ENCODE measurements at places on chromosomes 2 and 18.

DNA sequence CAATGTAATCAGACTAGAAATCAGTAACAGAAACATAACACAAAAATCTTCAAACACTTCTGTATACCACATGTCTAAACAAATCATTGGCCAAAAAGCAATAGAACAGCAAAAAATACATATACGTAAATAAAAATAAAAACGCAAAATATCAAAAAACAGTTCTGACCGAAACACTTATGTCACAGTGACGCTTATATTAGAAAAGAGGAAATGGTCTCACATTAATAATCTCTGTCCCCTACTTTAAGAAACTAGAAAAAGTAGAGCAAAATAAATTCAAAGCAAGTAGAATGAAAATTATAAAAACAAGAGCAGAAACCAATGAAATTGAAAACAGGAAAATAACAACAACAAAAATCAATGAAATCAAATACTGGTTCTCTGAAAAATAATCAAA, 41.9 kb downstream of the TMEM131 start:
- no peak for DNase-seq

DNA sequence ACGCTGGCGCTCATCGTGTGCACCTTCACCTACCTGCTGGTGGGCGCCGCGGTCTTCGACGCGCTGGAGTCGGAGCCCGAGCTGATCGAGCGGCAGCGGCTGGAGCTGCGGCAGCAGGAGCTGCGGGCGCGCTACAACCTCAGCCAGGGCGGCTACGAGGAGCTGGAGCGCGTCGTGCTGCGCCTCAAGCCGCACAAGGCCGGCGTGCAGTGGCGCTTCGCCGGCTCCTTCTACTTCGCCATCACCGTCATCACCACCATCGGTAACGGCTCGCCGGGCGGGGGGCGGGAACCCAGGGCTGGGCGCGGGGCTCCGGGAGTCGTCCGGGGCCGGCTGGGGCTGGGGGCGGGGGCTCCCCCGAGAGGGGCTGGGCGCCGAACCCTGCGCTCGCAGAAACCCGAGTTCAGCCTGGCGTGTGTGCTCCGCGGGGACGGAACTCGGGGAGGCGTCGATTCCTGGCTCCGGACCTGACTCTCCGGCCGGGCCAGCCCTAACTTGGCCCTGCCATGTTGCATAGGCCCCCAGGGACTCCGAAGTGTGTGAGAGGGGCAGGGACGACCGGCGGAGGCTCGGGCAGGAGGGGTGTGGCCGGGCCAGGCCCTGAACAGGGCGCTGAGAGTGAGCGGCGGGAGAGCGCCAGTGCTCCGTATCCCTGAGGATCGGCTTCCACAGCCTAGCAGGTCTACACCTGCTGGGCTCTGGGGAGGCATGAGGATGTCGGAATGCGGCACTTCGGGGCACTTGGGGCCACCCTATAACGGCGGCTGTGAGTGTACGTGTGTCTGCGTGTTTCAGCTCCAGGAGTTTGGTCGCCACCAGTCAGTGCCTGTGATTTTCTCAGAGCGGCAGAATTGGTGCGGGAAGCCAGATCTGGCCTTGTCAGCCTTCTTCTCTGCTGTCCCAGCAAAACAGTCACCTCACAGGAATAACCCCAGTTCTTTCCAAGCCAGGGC, 651 bp downstream of the KCNK3 start:
- no peak for DNase-seq

- DNase-seq, result no peak
These were observed 214.9 kb downstream of the ALPK2 start for GRCh38 chr18:58413667-58414628.

GRCh38 chr2:164620457-164620856, 825 bp downstream of the GRB14 start:
- no peak for DNase-seq

DNA sequence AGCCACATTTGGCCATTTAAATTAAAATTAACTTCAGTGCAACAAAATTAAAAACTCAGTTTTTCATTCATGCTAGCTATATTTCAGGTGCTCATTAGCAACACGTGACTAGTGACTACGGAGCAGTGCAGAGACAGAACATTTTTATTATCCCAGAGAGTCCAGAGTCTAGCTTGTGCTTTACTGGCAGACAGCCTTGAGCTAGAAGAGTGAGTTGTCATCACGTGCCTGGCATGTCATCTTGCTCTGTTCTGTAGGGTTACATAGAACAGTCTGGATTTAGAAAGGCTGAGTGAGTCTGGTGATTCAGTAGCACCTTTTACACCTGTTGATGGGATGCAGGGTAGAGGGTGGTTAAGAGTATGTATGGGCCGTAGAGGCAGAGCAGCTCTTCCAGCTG, 136.9 kb upstream of the IL1R2 start:
- DNase-seq, result no peak

GRCh38 chr2:138267161-138267901, 234.2 kb upstream of the SPOPL start:
- DNase-seq, result no peak

DNA sequence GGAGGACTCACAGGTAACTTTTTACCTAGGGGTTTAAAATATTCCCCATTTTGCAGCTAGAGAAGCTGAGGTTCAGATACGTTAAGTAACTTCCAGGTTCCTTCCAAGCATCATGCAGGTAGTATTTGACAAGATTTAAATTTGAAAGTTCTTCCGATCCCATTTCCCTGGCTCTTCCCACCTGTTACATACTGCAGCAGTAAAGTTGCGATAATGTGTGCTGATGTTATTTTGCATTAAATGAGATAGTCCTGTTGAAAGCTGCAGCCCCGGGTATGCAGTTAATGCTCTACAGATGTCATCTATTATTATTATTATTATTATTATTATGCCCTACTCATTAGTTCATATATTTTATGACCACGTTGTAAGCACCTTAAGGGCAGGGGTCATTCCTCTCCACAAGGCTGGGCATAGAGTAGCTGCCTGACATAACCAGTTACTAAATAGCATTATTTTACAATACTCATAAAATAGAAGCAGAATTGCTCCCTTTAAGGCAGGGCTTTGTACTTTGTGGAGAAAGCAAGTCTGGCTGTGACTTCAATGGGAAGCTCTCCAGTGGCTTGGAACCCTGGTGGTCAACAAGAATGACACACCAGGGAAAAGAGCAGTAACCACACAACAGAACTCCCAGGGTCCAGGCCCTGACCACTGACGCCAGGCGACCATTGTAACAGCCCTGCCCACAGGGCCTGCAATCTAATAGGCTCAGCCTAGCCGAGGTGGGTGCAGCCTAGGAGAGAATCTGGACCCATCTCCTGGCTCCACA, 112.0 kb upstream of the STPG4 start:
- DNase-seq, result no peak

DNA sequence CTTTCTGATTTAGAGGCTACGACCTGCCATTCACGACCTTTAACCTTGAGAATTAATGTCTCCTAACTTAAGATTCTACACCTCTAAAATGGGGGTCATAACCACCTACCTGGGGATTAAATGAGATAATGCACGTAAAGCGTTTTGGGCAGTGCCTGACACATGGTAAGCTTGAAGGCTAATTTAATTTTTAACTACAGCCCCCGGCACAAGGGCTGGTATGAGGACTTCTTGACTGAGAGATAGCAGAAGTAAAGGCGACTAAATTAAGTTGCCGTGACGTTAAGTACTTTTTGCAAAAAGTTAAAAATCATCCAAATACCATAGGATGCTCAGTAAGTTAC, 549 bp downstream of the MRPL35 start:
- no peak for DNase-seq

DNA sequence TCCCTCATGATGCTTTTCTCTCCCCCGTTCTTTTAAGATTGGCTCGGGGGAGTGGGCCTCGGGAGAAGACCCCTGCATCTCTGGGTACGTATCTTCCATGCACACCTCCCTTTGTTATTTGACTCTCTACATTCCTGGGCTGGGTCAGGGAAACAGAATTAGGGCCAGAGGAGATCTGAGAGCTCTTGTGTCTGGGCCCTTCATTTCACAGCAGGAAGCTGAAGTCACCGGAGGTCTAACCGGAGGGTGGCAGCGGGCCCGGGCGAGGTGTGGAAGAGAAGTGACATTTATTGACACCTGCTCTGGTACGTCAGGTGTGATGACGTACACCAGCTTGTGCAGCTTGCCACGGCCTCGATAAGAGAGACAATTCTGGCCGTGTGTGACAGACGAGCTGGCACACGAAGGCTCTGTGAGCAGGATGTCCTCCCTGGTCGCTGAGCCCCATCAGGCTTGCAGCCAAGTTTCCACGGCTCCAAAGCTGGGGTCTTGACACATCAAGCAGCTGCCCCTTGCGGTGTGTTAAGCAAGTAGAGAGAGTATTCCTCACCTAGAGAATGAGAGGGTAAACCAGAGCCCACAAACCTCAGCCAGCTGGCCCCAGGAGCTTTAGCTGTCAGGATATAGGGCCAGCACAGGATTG, 30.4 kb downstream of the TOGARAM2 start:
- no peak for DNase-seq

- DNase-seq, result no peak
These were observed 79.0 kb downstream of the SLC66A3 start for GRCh38 chr2:11234309-11234708.

- no peak for DNase-seq
These were observed 318.2 kb downstream of the TNS1 start for GRCh38 chr2:217684431-217685254.

DNA sequence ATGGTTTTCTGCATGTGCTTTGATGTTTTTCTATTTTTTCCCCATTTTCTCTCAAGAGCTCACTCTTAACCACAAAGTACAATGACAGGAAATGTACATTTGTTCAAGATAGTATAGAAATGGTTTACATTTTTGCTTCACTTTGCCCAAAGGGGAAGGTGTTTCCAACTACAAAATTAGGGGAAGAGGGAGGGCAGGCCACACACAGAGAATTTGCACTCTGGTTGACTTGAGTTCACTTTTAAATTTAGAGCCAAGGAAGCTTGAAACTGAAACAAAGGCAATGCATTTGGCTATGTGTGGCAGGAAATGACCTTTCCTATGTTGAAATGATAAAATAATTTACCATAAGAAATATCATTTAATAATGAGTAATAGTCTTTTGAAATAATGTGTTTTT, 19.1 kb upstream of the VIT start:
- no peak for DNase-seq

DNA sequence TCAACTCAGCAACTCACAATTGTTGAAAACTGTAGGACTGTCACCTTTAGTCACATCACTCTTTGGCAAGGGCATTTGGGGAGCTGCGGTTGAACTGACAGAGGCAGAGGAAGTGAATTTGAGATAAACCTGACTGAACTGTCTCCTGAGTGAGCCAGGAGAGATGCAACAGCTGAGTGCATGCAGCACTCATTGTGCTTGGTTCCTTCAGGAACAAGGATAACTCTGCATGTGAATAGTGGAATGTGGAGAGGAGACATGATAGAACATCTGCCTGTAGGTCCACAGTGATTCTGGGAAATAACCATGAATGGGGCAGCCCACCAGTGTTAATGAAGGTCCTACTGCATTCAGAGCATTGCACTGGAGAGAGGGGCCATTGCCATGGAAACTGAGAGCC, 494.7 kb downstream of the STK39 start:
- no peak for DNase-seq

- DNase-seq, result no peak
These were observed 318.1 kb downstream of the PDE11A start for GRCh38 chr2:177754492-177754873.

DNA sequence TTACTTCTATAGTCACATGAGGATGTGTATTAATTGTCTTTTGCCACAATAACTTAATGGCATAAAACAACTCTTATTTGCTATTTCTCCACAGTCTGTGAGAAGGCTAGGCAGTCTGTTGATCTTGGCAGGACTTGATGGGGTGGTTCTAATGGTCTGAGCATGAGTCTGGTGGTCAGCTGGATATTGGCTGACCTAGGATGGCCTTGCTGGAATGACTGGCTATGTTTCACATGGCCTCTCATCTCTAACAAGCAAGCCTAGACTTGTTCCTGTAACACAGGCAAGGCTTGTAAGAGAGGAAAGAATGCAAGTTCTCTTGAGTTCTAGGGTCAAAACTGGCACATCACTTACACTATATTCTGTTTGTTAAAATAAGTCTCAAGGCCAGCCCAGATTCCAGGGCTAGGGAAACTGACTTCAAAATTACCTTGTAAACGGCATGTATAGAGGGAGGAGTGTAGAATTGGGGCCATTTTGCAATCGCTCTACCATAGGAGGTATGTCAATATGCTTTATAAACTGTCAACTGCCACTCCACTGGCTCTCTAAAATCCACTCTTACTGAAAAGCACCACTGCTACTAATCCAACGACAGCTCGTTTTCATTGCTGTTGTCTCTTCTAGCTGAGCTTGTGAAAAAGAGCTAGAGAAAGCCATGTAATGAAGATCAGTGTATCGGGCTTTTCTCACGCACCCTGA, 325.0 kb upstream of the PKDCC start:
- no peak for DNase-seq

GRCh38 chr18:11749305-11749704, 60.2 kb downstream of the GNAL start:
- no peak for DNase-seq

DNA sequence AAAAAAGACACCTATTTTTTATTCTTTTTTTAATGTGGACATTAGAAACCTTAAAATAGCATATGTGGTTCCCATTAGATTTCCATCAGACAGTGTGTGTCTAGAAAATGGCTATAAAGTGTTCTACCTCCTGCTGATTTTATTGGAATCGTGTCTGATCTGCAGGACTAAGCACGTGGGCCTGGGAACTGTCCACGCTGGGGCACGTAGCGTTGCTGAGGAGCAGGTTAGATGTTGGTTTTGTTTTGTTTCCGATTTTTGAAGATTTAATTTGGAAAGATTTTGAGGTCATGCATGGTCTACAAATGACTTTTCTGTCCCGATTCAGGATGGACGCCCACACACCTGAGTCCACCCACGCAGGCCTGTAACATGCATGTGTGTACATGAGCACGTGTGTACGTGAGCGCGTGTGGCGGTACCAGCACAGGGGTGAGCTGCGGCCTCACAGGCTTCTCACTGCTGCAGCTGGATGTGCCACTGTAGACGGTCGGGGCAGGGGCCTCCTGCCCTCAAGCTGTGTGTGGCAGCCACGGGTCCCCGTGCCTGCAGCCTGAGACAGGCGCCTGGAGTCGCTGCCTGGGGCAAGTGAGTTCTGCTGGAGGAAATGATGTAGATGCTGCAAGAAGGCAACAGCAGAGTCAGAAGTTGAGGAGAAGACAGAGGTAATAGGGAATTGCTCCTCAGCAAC, 99.7 kb upstream of the CTDP1 start:
- DNase-seq, result no peak

- no peak for DNase-seq
These were observed 31.5 kb downstream of the ACSL3 start for GRCh38 chr2:222892321-222892720.

DNA sequence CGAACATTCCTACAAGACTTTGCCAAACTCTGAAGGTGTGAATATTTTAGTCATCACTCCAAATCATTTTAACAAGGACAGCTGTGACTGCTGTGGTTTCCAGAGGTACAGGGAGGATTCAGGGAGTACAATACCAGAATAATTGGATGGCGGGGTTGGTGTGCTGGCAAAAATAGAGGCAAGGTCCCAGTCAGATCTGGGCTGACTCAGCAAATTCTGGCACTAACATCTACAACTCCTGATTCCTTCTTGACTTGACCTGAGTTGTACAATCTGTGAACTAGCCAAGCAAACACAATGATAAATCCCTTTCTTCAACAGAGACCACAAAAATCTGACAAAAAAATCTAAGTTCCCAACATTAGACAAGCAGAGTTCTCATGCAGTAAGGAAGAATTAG, 40.4 kb downstream of the RMP24 start:
- no peak for DNase-seq
